ENCODE measurements at places on chromosomes 4 and X. TPM values are rescaled to one million over a fixed set of nuclear protein-coding genes. Genes with fewer than 3 reads are reported as not detected.
A peak's percentile ranks its signal among the peaks of the same experiment; 100 is the strongest.

GAGE12F gene
- total RNA-seq, result not detected

STK26 gene
- 1.4 TPM for total RNA-seq

MTMR8 gene
- total RNA-seq, result 1.1 TPM

DNA sequence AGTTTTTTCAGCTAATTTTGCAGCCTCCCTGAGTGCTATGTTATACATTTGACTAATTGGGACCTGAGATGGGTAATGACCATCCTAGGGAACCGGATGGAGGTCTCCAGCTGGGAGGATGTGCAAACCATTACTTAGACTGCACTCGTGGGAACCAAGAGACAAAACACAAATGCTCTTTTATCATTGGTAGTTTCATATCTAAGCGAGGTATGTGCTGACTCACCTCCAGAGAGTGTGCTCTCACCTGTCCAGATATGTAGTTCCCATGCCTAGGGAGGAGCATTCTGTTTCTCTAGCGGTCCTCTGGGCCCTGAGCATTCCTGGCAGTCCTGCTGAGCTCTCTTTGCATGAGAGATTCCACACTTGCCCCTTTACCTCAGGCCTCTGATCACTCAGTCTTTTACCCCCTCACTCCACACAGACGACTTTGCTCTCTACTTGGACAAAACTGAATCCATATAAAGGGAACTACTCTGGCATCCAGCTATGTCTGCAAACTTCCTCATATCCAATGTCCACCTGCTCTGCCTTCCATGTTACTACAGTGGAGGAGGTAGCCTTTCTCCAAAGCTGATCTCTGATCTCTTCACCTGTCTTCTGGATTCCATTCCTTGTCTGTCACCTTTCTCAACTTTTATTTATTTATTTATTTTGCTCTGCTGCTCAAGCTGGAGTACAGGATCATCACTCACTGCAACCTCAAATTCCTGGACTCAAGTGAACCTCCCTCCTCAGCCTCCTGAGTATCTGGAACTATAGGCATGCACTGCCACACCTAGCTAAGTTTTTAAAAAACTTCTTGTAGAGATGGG lies 88.4 kb downstream of the LRP2BP start:
- no peak overlapping the region for H3K27ac ChIP-seq
- no peaks in the 10 kb centered on the region for H3K27me3 ChIP-seq
- H3K4me3 ChIP-seq, result no peak overlapping the region
- H3K4me1 ChIP-seq, result no peaks in the 10 kb centered on the region

- no peak within 1 kb of the TSS for H3K27ac ChIP-seq
- H3K27me3 ChIP-seq, result peaks cover 3% of the 10 kb centered on the region
- H3K4me3 ChIP-seq, result no peak within 1 kb of the TSS
- peak; percentile 38 for DNase-seq
Measured at GRCh38 chr4:134201216-134202161, at the start of gene PABPC4L. Gene PABPC4L, minus strand, starts transcription at chr4:134201789. Its CDS starts 770 bp downstream, at chr4:134201019.

DNA sequence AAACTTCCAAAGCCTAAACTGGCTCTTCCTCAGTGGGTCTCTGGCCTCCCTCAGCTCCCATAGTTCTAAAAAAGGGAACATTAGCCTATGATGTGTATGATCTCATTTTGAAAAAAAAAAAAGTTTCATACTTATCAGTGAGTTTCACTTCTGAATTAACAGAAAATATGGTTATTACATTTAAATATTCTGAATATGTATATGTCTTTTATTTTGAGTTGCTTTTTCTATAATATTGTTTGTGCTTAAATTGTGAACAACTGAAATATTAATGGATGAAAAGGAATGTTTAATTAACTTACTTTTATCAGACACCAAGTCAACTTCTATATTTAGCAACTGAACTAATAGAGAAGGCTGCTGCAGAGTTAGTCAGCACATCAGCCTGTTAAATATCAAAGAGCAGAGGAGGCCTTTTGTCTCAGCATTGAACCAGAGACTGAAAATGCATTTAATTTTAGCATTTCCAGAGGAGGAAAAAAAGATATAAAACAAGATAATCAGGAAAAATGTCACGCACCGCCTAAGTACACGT lies 20.4 kb upstream of the FHL1 start:
- no peak overlapping the region for H3K4me3 ChIP-seq
- DNase-seq, result no peak
- no peak overlapping the region for H3K27ac ChIP-seq
- H3K36me3 ChIP-seq, result no peaks in the 10 kb centered on the region

DNA sequence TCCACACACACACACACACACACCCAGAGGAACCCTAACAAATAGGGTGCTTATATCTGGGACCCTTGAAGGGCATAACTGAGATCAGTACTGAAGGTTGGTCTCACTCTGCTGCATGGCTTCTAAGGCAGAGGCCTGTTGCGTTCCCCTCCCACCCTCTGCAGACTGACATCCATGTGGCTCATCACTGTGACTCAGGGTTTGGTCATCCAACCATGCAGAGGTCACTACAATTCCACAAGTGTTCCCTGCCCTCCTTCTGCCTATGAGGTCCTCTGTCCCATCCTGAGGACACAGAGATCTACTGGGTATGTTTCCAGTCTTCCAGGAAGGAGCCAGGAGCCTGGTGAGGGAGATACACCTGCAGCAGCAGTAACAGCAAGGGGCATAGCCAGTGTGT lies 55.8 kb downstream of the XAGE2 start:
- no peaks in the 10 kb centered on the region for H3K36me3 ChIP-seq
- H3K27me3 ChIP-seq, result peaks cover 19% of the 10 kb centered on the region
- DNase-seq, result no peak
- H3K4me1 ChIP-seq, result no peaks in the 10 kb centered on the region
- no peak overlapping the region for H3K27ac ChIP-seq

BEND2 gene
- total RNA-seq, result not detected

- H3K27me3 ChIP-seq, result no peaks in the 10 kb centered on the region
- no peak for DNase-seq
- no peak overlapping the region for H3K27ac ChIP-seq
- no peaks in the 10 kb centered on the region for H3K36me3 ChIP-seq
- no peak overlapping the region for H3K4me3 ChIP-seq
Measured at GRCh38 chrX:41559235-41560052, 112.3 kb downstream of the NYX start.

DNA sequence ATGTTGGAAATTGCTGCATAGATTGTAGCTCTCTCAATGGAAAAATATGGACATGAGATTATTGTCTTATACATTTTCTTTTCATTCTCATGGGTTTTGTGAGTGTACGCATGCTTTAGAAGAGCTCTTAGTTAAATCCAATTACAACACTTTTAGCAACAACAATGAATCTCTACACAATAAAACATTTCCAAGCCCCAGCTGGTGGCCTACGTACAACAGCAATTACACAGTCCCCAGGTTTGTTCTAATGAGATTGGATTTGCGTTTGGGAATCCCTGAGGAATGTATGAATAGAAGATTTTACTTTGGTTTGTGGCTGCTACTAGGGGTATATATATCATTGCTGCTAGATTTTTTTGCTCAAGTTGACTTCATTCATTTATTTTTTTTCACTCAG lies 98.6 kb downstream of the FHDC1 start:
- no peak for DNase-seq
- no peaks in the 10 kb centered on the region for H3K36me3 ChIP-seq
- no peak overlapping the region for H3K27ac ChIP-seq
- H3K4me1 ChIP-seq, result no peaks in the 10 kb centered on the region
- H3K4me3 ChIP-seq, result no peak overlapping the region

- H3K4me1 ChIP-seq, result no peaks in the 10 kb centered on the region
- no peak overlapping the region for H3K4me3 ChIP-seq
- no peak overlapping the region for H3K27ac ChIP-seq
- no peaks in the 10 kb centered on the region for H3K36me3 ChIP-seq
- no peaks in the 10 kb centered on the region for H3K27me3 ChIP-seq
Measured at GRCh38 chr4:75432683-75433082, 81.5 kb downstream of the RCHY1 start.

GRCh38 chr4:60129740-60130139 lies 1070.4 kb upstream of the ADGRL3 start:
- no peak overlapping the region for H3K27ac ChIP-seq
- H3K4me1 ChIP-seq, result no peaks in the 10 kb centered on the region
- no peaks in the 10 kb centered on the region for H3K36me3 ChIP-seq
- no peak for DNase-seq

- H3K4me3 ChIP-seq, result no peak overlapping the region
- DNase-seq, result no peak
- no peaks in the 10 kb centered on the region for H3K36me3 ChIP-seq
- H3K4me1 ChIP-seq, result no peaks in the 10 kb centered on the region
- H3K27ac ChIP-seq, result no peak overlapping the region
- no peaks in the 10 kb centered on the region for H3K27me3 ChIP-seq
Measured at GRCh38 chrX:102697494-102697893, 14.8 kb upstream of the GPRASP2 start.

SATL1 gene
- 0.22 TPM for total RNA-seq

GRCh38 chr4:40056716-40057585 lies at the start of gene N4BP2:
Gene N4BP2, plus strand, starts transcription at chr4:40056850. Its CDS starts 40,491 bp downstream, at chr4:40097341.
- H3K4me1 ChIP-seq, result peaks cover 5% of the 10 kb centered on the region
- H3K27ac ChIP-seq, result peak within 1 kb of the TSS; percentile 100
- no peaks in the 10 kb centered on the region for H3K27me3 ChIP-seq
- DNase-seq, result peak; percentile 84
- H3K36me3 ChIP-seq, result no peaks in the 10 kb centered on the region

GRCh38 chr4:180827232-180828009 lies 1415.8 kb upstream of the TENM3 start:
- peak overlapping the region; percentile 12 for H3K4me3 ChIP-seq
- no peaks in the 10 kb centered on the region for H3K36me3 ChIP-seq
- H3K27me3 ChIP-seq, result no peaks in the 10 kb centered on the region
- peak overlapping the region; percentile 72 for H3K27ac ChIP-seq
- peak; percentile 38 for DNase-seq

DNA sequence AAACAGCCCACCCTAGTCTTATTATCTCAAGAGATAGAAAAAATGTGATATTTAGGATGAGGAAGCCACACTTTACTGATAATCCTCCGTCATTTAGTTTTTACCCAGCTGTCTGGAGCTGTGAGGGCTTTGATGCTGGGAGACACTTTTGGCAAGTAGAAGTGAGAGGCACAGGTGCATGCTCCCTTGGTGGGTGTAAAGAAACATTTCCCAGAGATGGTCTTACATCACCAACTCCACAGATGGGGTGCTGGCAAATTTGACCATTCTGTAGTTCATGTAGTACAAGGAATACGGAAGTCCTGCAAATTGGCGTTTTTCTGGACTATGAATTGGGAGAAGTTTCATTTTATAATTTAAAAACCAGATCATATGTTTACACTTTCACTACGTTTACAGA lies 28.5 kb downstream of the TRIM61 start:
- no peaks in the 10 kb centered on the region for H3K4me1 ChIP-seq
- no peak for DNase-seq
- no peak overlapping the region for H3K27ac ChIP-seq
- no peaks in the 10 kb centered on the region for H3K36me3 ChIP-seq

- no peak overlapping the region for H3K27ac ChIP-seq
- no peaks in the 10 kb centered on the region for H3K27me3 ChIP-seq
- no peaks in the 10 kb centered on the region for H3K36me3 ChIP-seq
- DNase-seq, result peak; percentile 39
- no peak overlapping the region for H3K4me3 ChIP-seq
Measured at GRCh38 chrX:6384371-6384770, 150.5 kb downstream of the VCX3A start.

DNA sequence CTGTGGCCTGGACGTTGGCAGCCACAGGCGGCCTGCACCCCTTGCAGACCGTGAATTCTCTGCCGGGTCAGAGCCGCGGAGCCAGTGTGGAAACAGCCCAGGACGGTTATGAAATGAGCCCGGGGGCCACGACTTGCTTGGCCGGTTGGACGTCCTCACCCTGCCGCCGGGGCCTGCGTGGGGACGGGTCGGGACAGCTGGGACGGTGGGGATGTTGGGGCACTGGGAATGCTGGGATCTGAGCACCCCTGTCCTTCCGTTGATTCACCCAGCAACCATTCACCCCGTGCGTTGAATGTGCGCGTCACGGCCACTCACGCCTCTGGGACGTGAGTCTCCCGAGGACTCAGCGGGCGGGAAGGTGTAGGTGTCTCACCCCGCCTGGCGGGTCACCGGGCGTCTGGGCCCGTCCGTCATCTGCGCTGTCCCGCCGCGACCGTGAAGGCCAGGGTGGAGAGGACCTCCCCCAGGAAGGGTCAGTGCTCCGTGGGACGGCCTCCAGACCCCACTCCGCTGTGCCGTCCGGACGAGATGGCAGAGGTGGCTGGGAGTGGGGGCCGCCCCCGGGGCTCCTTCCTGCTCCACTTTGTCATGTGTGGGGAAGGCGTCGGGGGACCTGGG lies 4.5 kb upstream of the PLCXD1 start:
- H3K36me3 ChIP-seq, result no peaks in the 10 kb centered on the region
- DNase-seq, result peak; percentile 52
- no peaks in the 10 kb centered on the region for H3K27me3 ChIP-seq
- peaks cover 15% of the 10 kb centered on the region for H3K4me1 ChIP-seq

ETNPPL gene
- total RNA-seq, result 0.78 TPM

DNA sequence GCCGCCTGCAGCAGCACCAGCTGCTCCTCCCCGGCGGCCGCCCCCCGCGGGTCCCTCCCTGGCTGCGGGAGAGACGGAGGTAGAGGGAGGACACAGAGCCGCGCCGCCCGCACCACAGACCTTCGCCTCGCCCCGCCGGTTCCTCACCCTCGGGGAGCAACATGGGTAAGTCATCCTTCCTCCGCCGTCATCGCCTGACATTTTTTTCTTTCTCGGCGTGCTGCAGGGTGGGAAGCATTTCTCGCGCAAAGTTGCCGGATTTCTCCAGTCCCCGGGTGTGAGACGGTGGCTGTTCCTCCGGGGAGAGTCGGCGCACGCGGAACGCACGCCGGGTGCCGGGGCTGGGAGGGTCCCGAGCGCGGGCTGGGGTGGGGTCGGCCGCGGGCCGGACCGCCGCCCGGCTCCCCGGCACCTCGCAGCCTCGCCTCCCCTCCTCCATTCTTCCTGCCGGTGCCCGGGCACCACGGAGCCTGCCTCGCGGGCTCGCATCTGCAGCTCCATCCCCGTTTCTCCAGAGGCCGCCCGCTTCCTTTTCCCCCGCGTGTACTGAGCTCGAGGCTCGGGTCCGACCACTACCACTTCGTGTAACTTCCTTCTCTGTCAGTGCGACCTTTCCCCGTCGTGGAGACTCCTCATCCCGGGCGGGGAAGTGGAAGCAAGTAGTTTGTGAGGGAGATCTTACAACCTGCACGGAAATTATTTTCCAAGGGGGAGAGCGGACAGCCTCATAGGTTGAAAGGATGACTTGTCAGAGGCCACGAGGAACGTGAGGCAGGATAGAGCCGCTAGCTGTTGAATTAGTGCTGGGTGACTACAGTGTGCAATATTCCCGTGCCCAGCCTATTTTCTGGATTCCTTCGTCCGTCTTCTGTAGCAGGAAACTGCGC lies 464 bp downstream of the RAP1GDS1 start:
- no peaks in the 10 kb centered on the region for H3K36me3 ChIP-seq
- peaks cover 18% of the 10 kb centered on the region for H3K4me1 ChIP-seq
- no peaks in the 10 kb centered on the region for H3K27me3 ChIP-seq
- DNase-seq, result peak; percentile 47
- H3K4me3 ChIP-seq, result peak overlapping the region; percentile 73
- H3K27ac ChIP-seq, result peak overlapping the region; percentile 88

DNA sequence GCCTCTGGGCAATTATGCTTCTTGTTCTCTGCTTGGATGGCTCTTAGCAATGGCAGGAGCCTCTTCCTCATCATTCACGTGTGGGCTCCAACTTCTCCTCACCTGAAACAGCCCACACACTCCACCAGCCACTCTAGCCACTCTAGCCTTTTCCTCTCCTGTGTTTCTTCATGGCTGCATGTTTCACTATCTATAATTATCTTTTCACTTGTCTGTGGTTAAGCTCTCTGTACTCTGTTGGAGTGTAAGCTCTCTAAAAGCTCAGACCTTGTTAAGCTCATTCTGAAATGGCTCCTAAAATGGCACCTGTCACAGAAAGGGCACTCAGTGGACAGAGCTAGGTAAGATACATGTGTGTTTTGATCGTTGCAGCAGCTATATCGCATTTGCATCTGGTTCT lies 80.0 kb downstream of the SH3KBP1 start:
- no peaks in the 10 kb centered on the region for H3K36me3 ChIP-seq
- no peak for DNase-seq
- no peak overlapping the region for H3K27ac ChIP-seq
- H3K27me3 ChIP-seq, result peaks cover 1% of the 10 kb centered on the region
- H3K4me3 ChIP-seq, result no peak overlapping the region

Measured in adrenal gland (tissue), 19 donors.